ENCODE measurements at places on chromosomes 12 and 14. TPM values are rescaled to one million over a fixed set of nuclear protein-coding genes. Genes with fewer than 3 reads are reported as not detected.

DNA sequence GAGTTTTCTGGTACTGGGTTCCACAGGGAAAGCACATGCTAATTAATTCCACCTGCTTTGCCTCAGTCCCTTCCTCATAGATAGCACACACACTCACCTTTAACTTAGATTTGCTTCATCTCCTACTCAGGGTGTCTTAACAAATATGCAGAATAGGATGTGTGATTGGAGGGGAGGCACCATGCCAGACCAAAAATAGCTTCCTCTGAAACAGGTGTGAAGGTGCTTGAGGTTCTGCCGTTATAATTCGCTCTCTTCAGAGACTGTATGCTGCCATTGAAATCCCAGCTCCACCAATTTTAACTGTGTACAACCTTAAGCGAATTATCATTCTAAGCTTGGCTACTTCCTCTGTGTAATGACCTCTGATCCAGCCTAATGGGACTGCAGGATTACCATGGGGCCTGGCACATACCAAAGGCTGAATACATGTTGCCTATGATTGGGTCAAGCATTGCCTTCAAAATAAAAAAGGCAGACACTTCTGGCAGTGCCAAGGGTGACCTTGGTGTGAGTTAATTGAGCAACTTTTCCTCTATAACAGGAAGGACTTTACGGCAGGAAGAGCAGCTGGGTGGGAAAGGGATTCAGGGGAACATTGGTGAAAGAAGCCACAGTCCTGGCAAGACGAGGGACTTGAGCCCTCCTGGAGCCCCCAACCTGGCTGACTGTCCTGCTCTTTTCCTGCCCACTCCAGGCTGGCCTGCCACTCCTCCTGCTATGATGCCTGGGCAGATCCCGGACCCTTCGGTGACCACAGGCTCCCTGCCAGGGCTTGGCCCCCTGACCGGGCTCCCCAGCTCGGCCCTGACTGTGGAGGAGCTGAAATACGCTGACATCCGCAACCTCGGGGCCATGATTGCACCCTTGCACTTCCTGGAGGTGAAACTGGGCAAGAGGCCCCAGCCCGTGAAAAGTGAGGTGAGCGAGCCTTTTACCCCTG, 9.7 kb downstream of the JDP2 start:
- DNase-seq, result no peak

GRCh38 chr12:27343255-27344000, 10.8 kb downstream of the BMAL2 start:
- no peak for DNase-seq

DNA sequence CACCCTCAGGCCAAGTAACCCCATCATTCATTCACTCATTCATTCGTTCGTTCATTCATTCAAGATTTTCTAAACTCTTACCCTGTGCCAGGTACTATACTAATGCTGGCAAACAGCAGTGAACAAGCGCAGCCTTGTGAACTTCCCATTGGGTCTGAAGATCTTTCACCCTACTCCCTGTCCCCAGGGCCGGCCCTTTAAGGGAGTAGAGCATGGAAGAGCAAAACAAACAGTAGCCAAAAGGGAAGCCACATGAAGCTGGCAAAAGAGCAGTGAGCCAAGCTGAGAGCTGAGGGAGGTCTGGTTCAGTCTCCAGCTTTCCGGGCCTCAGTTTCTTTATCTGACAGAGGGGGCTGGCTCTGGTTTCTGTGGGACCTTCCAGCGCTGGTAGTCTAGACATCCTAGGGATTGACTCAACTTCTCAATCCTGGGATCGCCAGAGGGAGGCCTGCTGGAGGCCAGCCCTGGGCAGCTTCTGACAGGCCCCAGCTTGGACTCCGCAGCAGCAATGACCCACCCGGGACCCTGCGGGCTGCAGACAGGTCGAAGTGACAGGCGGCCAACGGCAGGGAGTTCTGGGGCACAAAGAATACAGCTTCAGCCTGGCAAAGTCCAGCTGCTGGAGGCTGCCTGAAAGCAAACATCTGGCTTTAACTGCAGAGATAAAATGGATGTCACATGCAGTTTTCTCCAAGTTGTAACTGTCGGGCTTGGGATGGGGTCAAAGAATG, 27.1 kb downstream of the ACTN1 start:
- DNase-seq, result no peak

- no peak for DNase-seq
Measured at GRCh38 chr12:98814254-98814653, 169.2 kb downstream of the APAF1 start.

DNA sequence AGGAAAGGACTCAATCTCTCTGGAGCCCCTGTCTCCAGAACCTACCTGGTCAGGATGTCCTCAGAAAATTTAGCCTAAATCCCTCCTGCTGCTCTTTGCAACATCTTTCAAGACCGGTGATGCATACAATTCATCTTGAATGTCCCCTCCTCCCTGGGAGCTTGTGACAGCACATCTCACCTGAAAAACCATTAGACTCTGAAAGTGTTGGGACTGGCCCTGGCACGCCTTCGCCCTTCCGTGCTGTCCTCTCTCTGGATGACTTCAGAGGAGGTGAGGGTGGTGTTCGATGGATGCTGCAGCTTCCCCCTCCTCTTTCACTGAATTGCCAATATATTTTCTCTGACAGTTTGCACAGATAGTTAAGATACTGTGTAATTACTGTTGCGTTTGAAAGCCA, 90.9 kb upstream of the CISTR start:
- no peak for DNase-seq

GRCh38 chr12:108667349-108667748, 33.7 kb upstream of the SELPLG start:
- DNase-seq, result no peak

GRCh38 chr14:77489041-77489440, 9.6 kb downstream of the ISM2 start:
- DNase-seq, result no peak

DNA sequence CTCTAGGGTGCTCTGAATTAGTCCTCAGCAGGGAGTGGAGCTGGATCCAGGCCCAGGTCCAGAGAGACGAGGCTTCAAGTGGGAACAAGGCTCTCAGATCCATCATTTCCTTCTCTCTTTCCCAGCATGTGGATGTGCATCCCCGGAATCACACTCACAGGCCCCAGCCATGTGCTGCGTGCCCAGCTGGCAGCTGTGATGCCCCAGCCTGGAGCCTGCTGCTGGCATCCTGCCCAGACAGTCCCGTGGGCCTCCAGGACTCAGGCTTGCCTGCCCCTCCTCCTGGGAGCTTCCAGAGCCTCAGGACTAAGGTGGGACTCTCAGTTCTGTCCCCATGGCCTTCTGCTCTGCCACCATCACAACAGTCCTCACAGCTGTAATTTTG, 6.2 kb upstream of the KRT84 start:
- no peak for DNase-seq

- DNase-seq, result no peak
Measured at GRCh38 chr12:94789510-94790225, 139.3 kb upstream of the TMCC3 start.

DNA sequence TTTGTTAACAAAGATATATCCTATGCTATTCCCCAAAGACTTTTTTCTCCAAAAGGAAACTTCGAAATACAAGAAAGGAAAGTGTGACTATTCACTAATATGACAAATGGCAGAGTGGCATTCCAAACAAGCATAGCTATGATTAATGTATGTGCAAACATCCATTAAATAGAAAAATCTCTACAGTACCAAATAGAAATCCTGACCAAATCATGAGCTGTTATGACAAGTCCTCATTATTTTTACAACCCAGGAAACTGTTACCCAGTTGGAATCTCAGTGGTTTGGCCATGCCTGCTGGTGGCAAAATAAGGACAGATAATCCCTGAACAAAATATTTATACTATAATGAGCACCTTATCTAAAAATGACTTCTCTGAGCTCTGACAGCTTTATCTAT, 202.1 kb downstream of the SEC23A start:
- DNase-seq, result no peak

- peak; percentile 26 for DNase-seq
Measured at GRCh38 chr12:111268738-111269572, 99.9 kb downstream of the PHETA1 start.

DNA sequence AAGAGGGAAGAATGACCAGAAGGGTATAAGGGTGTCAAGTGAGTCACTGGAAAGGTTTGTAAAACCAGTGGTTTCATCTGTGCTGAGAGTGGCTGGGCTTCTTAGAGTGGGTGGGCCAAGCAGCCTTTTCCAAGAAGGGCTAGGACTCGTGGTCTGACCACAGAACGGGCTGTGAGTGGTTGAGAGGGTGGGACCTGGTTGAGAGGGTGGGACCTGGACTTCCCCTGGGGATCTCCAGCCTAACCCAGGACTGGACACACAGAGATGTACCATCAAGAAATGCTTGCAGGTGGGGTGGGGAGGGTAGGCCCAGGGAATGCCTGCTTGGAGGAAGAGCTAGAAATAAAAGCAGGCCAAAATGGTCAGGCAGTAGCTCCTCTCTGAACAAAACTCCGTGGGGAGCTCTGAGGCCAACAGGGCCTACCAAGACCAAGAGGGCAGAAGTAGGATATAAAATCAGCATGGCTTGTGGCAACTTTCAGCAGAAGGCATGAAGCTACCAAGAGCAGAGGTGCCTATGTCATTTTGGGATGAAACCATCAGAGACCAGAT, 140.5 kb downstream of the FOXN3 start:
- peak; percentile 92 for DNase-seq

DNA sequence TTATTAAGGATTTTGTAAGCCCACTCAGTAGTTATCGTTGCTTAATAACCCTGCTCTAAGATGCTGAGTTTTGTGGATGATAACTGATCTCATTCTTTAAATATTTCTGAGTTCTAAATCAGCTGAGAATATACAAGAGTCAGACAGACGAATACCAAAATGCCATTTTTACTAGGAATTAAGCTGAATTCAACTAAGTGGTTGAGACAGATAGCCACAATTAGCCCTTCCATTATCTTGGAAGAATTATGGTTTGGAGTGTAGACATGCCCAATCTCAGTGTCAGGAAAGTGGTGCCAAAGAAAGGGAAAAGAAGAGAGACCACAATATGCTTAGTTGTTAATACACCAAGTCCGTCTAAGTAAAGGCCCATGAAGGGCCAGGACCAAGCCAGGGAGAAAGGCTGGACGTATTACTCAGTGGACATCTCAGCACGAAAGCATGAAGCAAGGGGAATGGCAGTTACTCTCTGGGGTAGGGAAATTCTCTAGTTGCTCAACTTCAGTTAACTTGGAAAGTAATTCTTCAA, 58.6 kb downstream of the KCNA5 start:
- no peak for DNase-seq

DNA sequence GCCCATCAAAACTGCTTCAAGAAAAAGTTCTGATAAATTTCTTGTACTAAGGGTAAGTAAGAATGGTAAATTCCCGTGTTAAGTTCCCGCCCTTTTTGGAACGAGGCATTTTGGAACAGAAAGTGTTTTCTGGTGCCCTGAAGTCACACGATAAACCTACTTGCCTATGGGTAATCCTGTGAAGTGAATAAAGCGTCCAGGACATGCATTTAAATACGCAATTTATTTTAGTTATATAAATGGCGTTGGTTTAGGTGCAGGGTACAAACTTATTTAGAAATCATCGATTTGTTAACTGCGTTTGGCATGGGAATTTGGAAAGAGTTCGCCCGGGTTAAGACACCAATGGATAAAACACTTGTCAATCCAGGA, 715 bp upstream of the RAP1B start:
- DNase-seq, result peak; percentile 27

- DNase-seq, result no peak
Measured at GRCh38 chr12:80282761-80283160, 161.3 kb upstream of the PTPRQ start.

DNA sequence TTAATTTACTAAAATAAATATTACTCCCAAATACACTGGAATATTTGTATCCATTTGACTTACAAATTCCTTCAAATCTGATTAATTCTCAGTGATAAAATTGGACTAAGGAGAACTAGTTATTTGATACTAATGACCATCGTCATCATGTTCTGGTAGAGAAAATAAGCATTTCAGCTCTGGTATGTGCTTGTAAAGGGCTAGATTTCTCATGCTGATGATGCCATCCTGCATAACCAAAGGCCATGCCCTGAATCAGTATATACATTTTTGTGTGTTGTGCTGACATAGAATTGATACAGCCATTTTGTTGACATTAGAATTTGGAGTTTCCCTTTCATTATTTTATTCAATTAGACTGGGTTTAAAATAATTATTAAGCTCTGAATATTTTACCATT, 148.9 kb downstream of the PCNX1 start:
- no peak for DNase-seq

GRCh38 chr12:130744274-130744673, 28.2 kb upstream of the RIMBP2 start:
- no peak for DNase-seq

- DNase-seq, result no peak
Measured at GRCh38 chr14:77485901-77486678, 12.5 kb downstream of the ISM2 start.

DNA sequence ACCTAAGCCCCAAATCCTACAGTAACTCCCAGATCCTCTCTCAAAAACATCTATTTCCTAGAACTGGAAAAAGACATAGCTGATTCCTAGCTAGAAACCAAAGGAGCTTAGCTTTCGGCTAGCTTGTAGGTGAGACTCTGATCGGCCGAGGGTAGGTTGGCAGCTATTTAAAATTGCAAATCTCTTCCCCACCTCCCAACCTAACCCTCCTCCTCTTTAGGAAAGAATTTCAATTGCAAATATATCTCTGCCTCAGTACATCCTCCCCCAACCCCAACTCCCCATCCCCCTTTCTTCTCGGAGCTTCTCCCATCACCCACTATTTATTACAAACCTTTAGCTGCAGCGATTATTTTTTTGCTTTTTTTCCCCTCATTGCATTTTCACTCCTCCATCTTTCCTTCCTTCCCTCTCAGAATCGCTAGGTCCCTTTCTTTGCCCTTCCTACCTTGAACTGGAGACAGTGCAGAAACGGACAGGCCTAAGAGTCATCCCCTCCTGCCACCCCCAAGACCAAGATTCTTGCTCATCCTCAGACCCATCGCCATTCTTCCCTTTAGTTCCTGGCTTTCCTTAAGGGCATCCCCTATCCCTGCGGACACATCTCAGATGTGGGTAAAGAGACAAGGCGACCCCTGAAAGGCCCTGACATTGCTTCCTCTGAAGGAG, 13.4 kb downstream of the ZFHX2 start:
- DNase-seq, result no peak

DNA sequence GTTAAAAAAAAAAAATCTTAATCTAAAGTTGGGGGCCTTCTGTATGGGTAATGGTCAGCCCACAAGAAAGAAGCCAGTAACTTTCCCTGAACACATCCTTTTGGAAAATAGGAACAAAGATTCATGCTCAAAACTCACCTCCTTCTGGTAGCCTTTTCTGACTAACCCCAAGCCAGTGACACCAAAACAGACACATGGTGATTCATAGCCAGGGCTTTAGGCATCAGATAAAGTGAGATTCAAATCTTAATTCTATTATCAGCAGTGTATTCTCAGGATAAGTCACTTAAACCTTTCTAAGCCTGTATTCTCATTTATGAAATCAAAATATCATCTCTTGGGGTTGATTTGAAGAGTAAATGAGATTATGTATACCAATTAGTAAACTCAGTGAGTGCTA, 4.9 kb downstream of the ATP5MC2 start:
- no peak for DNase-seq

- DNase-seq, result no peak
Measured at GRCh38 chr12:100544165-100544564, 29.3 kb upstream of the GAS2L3 start.

Gene ZNF140
- 11.8 TPM for total RNA-seq

Gene CLMN
- total RNA-seq, result 0.92 TPM

Gene IFNG
- total RNA-seq, result 535 TPM

Gene SCNN1A
- total RNA-seq, result 0.17 TPM

Gene SLC2A14
- 8.9 TPM for total RNA-seq

Gene CHFR
- total RNA-seq, result 41.2 TPM

Gene ABHD12B
- not detected for total RNA-seq
